Activated B cell treated with CpG ODN at 0.5 μM for 24 hours (primary cell): ENCODE measurements at places on chromosomes 1 and 21. TPM values are rescaled to one million over a fixed set of nuclear protein-coding genes. Genes with fewer than 3 reads are reported as not detected.

GRCh38 chr1:90763930-90764329, 46.8 kb upstream of the BARHL2 start:
- no peak for DNase-seq

Gene LMX1A
- not detected in 2 replicates for total RNA-seq

GRCh38 chr1:89288051-89288340, 15.3 kb upstream of the GBP5 start:
- no peak for DNase-seq

- no peak for DNase-seq
Measured at GRCh38 chr1:89855413-89856123, 34.7 kb downstream of the LRRC8D start.

Gene CACNA1S
- total RNA-seq = not detected in 2 replicates

- no peak for DNase-seq
Measured at GRCh38 chr1:14326857-14327256, 271.6 kb upstream of the KAZN start.

DNA sequence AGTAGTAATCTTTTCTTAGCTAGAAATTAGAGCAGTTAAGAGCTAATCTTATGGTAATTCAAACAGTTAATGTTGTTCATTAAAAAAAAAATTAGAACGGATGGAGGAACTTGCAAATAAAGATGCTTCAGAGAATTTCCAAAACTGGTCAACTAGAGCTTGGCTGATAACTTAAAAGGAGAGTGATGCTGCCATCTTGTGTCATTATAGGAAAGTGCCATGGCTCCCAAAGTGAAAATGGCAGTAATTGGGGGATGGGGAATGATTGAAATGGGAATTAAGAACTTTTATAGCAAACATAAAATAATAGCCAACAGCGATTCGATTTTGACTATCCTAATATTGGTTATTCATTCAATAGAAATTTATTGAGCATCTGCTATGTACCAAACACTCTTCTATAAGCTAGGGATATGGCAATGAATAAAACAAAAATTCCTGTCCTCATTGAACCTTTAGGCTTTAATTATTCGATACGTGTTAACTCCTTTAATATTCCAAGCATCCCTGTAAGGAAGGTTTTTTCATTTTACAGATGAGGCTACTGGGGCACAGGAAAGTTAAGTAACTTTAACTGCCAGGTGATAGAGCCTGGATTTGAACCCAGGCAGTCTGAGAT, 5.7 kb upstream of the PLPP3 start:
- DNase-seq = no peak
